ENCODE measurements at places on chromosomes 12 and 14.

- peak; percentile 4 for DNase-seq
Measured at GRCh38 chr12:42660968-42661937, 71.7 kb upstream of the PRICKLE1 start.

DNA sequence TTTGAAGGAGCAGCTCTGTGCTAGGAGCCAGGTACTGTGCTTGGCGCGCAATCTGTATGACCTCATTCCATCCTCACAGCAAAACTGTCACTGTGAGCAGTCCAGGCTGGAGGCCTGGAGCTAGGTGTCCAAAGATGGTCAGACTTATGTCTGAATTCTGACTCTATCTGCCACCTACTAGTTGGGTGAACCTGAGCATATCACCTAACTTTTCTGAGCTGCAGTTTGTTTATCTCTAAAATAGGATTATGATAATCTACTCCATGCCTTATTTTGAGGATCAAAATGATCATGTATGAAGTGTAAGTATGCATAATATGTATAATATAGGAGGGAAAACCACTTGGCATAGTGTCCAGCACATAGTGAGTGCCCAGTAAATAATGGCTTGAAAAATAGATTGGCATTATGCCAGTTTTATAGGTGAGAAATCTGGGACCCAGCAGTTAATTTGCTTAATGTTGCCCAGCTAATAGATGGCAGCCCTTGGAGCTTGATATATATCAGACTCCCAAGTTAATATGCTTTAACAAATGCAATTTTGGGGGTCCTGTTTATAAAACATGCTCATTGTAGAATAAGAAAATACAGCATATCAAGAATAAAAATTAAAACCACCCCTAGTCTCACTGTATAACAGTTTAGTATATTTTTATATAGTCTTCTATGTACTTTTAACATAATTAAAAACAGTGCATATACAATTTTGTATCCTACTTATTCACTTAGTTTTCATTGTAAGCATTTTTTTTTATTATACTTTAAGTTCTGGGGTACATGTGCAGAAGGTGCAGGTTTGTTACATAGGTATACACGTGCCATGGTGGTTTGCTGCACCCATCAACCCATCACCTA, 4.5 kb upstream of the JPH4 start:
- no peak for DNase-seq

- DNase-seq, result peak; percentile 56
Measured at GRCh38 chr12:131608740-131609690, 101.9 kb upstream of the SFSWAP start.

DNA sequence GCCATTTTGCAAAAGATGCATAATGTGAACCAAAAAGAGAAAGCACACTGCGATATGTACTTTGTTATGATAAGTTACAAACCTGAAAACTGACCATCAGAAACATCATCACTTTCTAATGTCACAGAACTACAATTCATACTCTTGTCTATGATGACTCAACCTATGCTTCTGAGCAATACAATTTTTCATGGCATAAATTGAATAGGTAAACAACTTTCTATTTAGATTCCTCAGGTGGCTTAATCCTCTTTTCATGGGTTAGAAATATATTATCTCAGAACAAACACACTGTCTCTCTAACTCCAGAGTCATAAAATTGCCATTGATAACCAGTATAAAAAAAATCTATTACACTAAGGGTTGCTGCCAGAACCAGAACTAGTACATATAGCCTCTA, 1715.0 kb upstream of the FLRT2 start:
- no peak for DNase-seq
